ENCODE measurements at places on chromosomes 13 and 19. TPM values are rescaled to one million over a fixed set of nuclear protein-coding genes. Genes with fewer than 3 reads are reported as not detected.

Gene CPB2
- not detected for polyA plus RNA-seq

Gene SOX1
- not detected for polyA plus RNA-seq

Gene DCT
- 0.03 TPM for polyA plus RNA-seq

Gene IGSF23
- not detected for polyA plus RNA-seq

DNA sequence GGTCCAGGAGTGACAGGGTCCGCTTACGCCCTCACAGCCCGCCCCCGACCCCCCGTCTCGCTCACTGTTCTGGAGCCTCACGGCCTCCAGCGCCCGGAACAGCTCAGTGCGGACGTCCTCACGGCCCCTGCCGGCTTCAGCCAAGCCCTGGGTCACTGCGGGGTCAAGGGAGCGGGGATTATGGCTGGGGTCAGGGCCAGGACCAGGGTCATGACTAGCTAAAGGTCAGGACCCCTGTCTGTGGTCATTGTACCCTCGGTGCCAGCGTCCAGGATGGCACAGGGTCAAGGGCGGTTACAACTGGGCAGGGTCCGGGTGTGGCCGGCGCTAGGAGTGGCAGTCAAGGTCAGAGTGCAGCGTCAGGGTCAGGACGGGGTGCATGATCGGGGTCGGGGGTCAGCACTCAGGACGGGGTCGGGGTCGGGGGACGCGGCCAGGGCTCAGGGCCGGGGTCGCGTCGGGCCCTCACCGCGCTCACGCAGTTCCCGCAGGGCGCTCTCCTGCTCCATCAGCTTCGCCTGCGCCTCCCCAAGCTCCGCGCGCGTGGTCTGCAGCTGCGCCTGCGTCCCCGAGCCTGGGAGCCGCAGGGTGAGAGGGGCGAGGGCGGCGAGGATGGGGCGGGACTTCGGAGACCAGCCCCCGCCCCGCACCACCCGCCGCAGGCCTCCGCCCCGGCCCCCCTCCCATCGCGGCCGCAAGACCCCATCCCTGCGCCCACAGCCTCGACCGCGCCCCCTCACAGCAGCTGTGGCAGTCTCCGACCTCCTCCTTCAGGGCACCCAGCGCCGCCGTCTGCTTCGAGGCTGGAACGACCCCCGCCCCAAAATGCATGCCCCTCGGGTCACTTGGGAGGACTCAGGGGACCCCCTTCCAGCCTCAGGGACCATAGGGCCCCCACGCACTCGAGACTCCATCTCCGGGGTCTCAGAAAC, 1.4 kb downstream of the CLEC4G start:
- peak overlapping the region; percentile 51 for H3K4me3 ChIP-seq
- H3K27me3 ChIP-seq = peaks cover 4% of the 10 kb centered on the region
- no peak overlapping the region for H3K27ac ChIP-seq
- no peak for DNase-seq
- H3K36me3 ChIP-seq = no peaks in the 10 kb centered on the region
- peaks cover 40% of the 10 kb centered on the region for H3K4me1 ChIP-seq

DNA sequence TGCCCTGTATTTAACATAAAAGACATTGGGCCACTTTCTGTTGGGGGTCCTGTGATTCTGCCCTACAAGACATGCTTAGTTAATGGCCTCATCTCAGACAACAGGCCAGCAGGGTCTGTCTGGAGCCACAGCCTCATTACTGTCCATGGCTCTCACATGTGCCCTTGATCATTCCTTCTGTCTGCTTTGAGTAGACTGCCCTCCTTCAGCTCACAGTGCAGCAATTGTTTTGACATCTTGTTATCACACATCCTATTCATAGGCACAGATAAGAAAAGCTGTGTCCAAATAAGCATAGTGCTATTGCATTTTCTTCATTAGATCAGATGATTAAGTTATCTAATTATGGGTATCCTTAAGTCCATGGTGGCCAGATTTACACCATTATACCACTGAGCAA, 127.9 kb downstream of the KCTD12 start:
- no peaks in the 10 kb centered on the region for H3K27me3 ChIP-seq
- no peaks in the 10 kb centered on the region for H3K4me1 ChIP-seq
- H3K27ac ChIP-seq = no peak overlapping the region
- DNase-seq = no peak
- no peaks in the 10 kb centered on the region for H3K36me3 ChIP-seq

DNA sequence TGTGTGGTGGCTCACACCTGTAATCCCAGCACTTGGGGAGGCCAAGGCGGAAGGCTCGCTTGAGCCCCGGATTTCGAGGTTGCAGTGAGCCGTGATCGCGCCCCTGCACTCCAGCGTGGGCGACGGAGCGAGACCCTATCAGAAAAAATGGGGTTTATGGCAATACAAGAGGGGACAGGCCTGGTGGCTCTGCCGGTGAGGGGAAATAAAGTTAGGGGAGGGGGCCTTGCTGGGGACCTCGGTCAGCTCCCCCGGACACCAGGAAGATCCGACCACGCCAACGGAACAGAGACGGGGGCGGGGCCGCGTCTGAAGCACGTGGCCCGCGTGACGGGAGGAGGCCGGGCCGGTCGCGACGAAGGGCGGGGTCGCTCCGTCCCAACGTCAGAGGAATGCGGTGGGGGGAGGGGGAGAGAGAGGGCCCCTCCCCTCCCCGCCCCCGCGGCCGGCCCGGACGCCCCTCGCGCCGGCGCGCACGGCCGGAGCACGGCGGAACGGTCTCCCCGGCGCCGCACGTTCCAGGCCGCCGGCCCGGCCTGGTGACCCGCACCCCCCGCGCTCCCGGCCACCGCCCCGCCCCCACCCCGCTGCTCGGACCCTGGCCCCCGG, 1.9 kb upstream of the HNRNPL start:
- peak overlapping the region; percentile 96 for H3K27ac ChIP-seq
- no peaks in the 10 kb centered on the region for H3K27me3 ChIP-seq
- peaks cover 37% of the 10 kb centered on the region for H3K4me1 ChIP-seq
- H3K4me3 ChIP-seq = peak overlapping the region; percentile 34
- H3K36me3 ChIP-seq = peaks cover 6% of the 10 kb centered on the region
- DNase-seq = peak; percentile 95

DNA sequence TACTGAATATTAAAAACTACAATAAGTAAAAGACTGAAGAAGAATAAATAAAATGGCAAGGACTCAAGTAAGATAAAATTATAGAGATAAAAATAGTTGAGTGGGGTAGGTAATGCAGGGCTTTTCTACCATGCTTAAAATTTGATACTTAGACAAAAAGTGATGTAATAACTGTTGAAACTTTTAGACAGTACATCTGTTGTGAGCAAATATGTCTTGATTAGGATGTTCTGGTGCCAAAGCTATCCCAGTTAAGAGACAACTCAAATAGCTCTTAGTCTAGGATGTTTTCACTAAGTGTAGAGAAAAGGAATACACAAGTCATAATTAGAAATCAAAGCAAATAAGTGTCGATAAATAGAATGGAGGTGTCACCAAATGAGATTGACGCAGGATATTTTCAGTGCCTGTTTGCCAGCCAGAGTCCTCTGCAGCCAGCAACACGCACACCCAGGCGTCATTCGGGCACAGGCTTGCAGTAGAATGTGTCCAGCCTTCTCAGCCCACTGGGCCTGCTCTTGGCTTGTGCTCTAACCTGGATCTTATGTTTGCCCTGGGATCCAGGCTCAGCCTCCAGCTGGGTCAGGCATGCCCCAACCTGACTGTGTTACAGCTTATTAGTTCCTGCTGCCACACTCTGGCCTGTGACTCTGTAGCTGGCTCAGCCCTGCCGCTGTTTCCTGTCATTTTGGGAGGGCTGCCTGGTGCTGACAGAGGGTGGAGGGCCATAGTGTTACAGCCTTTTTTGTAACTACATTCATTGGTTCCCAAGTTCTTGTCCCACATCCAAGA, 766.2 kb downstream of the PCDH17 start:
- no peak overlapping the region for H3K4me3 ChIP-seq
- no peak overlapping the region for H3K27ac ChIP-seq
- no peaks in the 10 kb centered on the region for H3K27me3 ChIP-seq
- H3K4me1 ChIP-seq = no peaks in the 10 kb centered on the region
- H3K36me3 ChIP-seq = no peaks in the 10 kb centered on the region

DNA sequence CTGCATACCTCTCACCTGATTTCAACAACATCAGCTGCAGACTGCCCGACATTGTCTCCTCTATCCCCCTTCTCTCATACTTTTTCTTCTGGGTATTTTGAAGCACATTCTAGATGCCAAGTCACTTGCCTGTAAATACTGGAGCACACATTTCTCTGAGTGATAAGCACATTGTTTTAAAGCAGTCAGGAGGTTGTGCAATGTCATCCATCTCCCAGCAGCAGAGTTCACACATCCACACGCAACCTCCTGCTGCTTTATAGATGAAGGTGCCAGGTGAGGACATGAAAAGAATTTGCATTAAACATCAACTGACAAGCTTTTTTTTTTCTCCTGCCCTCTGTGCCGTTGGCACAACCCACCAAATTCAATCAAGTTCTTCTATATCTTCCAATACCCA, 5.5 kb downstream of the UPK1A start:
- no peaks in the 10 kb centered on the region for H3K36me3 ChIP-seq
- H3K27ac ChIP-seq = no peak overlapping the region
- no peak for DNase-seq
- no peaks in the 10 kb centered on the region for H3K27me3 ChIP-seq

GRCh38 chr13:40132249-40132648, 476.8 kb downstream of the COG6 start:
- H3K4me1 ChIP-seq = peaks cover 22% of the 10 kb centered on the region
- H3K36me3 ChIP-seq = no peaks in the 10 kb centered on the region
- no peak overlapping the region for H3K27ac ChIP-seq
- DNase-seq = no peak

DNA sequence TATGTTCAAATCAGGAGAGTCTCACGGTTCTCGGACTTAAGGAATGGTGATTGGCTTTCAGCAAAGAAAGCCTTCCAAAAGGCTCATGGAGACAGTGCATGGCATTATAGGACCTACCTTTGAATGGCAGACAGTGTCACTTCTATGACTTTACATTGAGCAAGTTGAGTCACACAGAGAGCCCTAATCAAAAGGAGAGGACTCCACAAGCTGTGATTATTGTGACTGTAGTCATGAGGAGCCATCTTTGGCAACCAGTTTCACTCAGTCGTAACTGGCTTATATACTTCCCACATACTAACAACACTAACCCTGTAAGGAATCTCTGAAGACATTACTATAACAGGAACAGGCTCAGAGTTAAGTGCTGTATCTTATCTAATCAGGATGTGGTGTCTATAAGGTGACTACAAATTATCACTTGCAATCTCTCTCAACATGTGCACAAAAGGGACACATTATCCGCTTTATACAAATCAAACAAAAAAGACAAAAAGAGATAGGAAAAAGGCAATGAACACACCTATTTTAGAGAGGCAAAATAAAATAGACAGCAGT, 6.1 kb downstream of the LGALS14 start:
- DNase-seq = no peak
- H3K27ac ChIP-seq = no peak overlapping the region
- H3K4me3 ChIP-seq = no peak overlapping the region
- H3K36me3 ChIP-seq = no peaks in the 10 kb centered on the region
- H3K27me3 ChIP-seq = no peaks in the 10 kb centered on the region

GRCh38 chr19:336067-336614, 8.5 kb downstream of the MIER2 start:
- peaks cover 22% of the 10 kb centered on the region for H3K36me3 ChIP-seq
- no peaks in the 10 kb centered on the region for H3K27me3 ChIP-seq
- DNase-seq = no peak
- H3K4me1 ChIP-seq = no peaks in the 10 kb centered on the region

GRCh38 chr13:98476538-98476966, 100.4 kb downstream of the STK24 start:
- no peaks in the 10 kb centered on the region for H3K27me3 ChIP-seq
- DNase-seq = peak; percentile 71
- H3K4me1 ChIP-seq = peaks cover 42% of the 10 kb centered on the region
- H3K4me3 ChIP-seq = peak overlapping the region; percentile 0
- H3K27ac ChIP-seq = peak overlapping the region; percentile 33

- no peak overlapping the region for H3K4me3 ChIP-seq
- no peaks in the 10 kb centered on the region for H3K4me1 ChIP-seq
- no peaks in the 10 kb centered on the region for H3K36me3 ChIP-seq
Observed at GRCh38 chr13:32391101-32391619, 36.8 kb downstream of the N4BP2L1 start.

DNA sequence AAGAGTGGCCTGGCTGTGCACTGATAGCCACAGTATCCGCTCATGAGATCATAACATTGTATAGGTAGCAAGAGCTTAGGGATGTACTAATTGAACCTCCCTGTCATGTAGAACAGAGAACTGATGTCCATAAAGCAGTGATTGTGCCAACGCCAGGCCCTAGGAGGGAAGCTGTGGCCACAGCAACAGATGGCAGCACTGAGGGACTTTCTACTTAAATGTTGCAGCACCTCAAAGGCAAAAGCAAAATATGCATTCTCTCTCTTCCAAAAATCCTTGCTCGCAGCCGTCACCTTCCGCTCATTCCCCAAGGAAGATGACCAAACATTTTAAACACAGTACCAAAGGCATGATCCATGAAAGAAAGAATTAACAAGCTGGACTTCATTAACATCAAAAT, 32.3 kb downstream of the COL4A1 start:
- H3K36me3 ChIP-seq = no peaks in the 10 kb centered on the region
- no peak overlapping the region for H3K4me3 ChIP-seq
- no peak overlapping the region for H3K27ac ChIP-seq
- no peak for DNase-seq
- H3K4me1 ChIP-seq = no peaks in the 10 kb centered on the region
- H3K27me3 ChIP-seq = no peaks in the 10 kb centered on the region

DNA sequence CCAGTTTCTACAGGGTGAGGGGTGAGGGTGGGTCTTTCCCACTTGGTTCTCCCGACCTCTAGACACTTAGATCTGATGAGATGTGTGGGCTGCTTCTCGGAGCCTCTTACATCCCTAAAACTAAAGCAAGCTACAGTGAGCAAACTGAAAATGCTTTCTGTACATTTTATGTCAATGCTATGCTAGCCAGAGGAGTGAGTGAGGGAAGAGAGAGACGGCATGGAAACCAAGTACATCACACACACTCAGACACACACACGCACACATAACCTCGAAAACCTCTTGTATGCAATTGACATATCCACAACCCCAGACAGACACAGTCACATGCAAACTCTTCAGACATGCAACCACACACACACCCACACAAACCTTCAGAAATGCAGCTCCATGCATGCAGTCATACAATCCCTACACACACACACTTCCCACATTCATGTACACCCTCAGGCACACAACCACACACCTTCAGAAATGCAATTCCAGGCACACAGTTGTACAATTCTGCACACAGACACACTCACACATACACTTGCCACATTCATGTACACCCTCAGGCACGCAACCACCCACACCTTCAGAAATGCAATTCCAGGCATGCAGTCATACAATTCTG, 1.4 kb downstream of the SLC1A6 start:
- H3K4me1 ChIP-seq = peaks cover 4% of the 10 kb centered on the region
- DNase-seq = no peak
- H3K36me3 ChIP-seq = no peaks in the 10 kb centered on the region
